ENCODE measurements at places on chromosomes 11 and 22.

DNA sequence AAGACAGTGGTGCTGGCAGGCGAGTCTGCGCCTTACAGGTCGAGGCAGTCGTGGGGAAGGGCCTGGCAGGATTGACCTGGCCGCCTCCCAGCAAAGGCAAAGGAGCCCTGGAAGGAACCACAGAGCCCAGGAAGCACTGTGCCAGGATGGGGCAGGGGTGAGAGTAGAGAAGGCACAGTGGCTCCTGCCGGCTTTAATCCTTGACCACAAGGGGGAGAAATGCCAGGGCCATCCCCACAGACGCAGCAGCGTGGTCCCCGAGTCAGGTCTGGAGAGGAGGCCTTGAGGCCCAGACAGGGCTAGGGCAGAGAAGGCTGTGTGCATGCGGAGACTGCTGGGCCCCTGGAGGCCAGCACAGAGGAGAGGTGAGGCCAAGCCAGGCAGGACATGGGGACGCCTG, 9.9 kb upstream of the NDUFS8 start:
- no peak for DNase-seq

- no peak for DNase-seq
Measured at GRCh38 chr11:44178381-44178780, 82.9 kb downstream of the EXT2 start.

DNA sequence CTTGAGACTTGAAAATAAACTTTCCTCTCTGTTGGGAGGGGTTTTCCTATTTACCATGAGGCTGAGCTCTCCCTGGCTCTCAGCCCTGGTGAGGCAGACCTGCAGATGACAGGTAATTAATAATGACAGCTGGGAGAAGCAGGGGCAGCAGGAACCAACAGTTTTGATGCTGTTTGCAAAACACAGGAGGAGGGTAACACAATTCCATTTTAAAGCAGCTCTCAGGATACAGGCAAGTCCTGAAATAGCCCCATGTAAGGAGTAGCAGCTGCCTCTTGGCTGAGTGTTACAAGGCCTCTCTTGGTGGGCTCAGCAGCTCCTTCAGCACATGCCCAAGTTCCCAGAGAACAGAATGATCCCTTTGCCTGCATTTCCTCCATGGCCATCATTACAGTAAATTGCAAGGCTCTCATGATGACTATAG, 13.3 kb downstream of the PARVA start:
- no peak for DNase-seq

DNA sequence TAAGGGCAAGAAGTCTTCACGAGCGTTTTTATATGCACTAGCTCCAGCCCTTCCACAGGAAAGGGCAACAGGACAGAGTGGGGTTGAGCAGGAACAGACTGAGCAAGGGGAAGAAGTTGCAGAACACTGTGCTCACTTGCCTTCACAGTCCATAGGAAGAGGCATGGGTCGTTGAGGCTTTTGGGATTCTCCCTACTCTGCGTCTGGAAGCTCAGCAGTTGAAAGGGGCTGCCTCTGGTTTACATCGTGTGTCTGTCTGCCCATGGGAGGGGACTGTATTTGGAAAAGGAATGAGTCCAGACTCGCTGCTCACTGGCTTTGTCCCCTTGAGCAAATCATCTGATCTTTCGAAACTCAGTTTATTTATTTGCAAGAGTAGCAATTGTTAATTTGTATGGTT, 1.1 kb upstream of the PDGFD start:
- no peak for DNase-seq

DNA sequence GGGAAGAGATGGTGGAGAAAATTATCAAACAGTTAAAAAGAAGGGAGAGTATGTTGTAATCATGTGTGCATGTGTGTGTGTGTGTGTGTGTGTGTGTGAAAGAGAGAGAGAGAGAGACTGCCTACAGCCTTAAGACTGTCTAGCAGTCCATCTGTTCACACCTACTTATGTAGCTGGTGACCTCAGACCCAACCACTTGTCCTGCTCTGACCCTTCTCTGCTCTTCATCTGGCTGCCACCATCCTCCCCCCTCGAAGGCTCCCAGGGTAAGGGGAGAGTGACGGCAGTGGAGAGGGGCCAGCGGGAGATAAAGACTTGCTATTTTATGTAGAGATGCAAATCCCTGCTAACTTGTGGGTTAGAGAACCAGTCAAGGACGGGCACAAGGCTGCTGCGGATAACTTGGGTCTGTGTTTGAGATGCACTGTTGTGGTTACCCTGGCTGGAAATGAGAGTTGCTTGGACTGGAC, 24.9 kb upstream of the GRAMD1B start:
- no peak for DNase-seq
